Renal pelvis (tissue), 12 donors: ENCODE measurements at places on chromosomes 7 and 10.

- peak; percentile 93 for DNase-seq
Measured at GRCh38 chr7:95509199-95509598, 23.5 kb downstream of the ASB4 start.

GRCh38 chr10:114255227-114255626 is 16.2 kb downstream of the VWA2 start:
- DNase-seq, result no peak

DNA sequence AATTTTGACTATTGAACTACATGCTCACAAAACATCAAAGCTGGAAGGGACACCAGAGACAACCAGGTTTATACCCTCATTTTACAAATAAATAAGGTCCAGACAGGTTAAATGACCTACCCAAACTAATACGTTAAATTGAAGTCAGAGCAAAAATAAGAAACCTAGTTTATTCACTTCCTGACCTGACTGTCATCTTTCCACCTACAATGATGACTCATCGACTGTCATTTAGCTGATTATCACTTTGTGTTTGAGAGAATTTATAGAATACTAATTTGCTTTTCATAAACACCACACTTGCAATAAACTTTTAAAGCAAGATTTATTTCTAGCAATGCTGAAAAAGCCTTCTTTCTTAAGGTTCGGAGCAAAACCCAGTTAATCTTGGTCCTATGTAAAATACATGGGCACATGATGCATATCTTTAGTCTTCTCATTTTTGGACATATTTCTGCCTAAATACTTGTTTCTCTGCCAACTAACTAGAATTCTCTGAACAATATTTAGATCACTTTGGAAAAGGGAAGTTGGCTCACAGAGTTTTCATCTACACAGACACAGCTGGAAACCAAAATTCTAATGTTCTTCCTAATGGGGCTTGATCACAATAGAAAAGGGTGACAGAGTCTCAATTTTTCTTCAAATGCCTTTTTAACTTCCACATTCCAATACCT is 16.7 kb upstream of the LRRN3 start:
- no peak for DNase-seq

GRCh38 chr7:6279937-6280336 is 7.5 kb upstream of the CYTH3 start:
- DNase-seq, result no peak

GRCh38 chr7:32602470-32602869 is 107.2 kb downstream of the AVL9 start:
- DNase-seq, result no peak

DNA sequence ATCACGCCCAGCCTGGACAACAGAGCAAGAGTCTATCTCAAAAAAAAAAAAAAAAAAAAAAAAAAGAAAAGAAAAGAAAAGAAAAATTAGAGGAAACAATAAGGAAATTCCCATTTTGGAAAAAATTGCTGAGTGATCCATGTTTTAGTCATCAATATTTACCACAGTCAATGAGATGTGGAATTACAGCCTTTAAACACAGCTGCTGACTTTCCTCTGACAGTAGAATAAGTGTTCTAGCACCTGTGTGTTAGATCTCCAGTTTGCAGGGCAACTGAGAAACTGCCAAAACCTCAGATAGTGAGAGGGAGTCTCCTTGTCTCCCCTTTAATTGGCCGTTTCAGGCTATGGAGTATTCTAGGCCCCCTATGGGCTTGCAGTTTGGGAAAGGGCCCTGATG is 520.1 kb downstream of the KCNMA1 start:
- no peak for DNase-seq

DNA sequence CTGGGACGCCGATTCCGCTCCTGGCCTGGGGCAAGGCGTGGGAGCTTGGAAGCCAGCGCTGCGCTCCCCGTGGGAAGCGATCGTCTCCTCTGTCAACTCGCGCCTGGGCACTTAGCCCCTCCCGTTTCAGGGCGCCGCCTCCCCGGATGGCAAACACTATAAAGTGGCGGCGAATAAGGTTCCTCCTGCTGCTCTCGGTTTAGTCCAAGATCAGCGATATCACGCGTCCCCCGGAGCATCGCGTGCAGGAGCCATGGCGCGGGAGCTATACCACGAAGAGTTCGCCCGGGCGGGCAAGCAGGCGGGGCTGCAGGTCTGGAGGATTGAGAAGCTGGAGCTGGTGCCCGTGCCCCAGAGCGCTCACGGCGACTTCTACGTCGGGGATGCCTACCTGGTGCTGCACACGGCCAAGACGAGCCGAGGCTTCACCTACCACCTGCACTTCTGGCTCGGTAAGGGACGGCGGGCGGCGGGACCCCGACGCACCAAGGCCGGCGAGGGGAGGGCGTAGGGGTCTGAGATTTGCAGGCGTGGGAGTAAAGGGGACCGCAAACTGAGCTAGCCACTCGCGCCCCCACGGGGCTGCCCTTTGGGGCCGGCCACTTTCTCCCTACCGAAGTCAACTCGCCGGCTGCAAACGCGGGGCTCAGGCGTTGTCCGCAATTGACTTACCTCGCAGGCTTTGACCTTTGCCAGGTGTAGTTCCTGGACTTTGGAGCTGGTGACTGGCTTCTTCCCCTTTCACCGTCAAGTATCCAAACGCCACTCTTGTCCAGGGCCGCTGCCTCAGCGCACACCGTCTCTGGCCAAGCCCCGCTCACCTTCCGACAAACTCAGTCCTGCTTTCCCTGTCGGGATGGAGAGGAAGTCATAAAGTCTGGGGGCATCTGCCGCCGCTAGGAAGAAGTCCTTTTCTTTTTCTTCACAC is at the start of gene SCIN:
Gene SCIN, plus strand, starts transcription at position 187 of the 928 bp plus-strand sequence. Its CDS starts 67 bp downstream, at position 254.
- DNase-seq, result no peak

- DNase-seq, result no peak
Measured at GRCh38 chr7:91717681-91718470, 162.6 kb downstream of the MTERF1 start.

GRCh38 chr10:13206091-13206490 is 28.1 kb downstream of the UCMA start:
- DNase-seq, result no peak

- no peak for DNase-seq
Measured at GRCh38 chr7:47901542-47901941, 46.7 kb downstream of the PKD1L1 start.
